ENCODE measurements at places on chromosomes 3 and 15.

DNA sequence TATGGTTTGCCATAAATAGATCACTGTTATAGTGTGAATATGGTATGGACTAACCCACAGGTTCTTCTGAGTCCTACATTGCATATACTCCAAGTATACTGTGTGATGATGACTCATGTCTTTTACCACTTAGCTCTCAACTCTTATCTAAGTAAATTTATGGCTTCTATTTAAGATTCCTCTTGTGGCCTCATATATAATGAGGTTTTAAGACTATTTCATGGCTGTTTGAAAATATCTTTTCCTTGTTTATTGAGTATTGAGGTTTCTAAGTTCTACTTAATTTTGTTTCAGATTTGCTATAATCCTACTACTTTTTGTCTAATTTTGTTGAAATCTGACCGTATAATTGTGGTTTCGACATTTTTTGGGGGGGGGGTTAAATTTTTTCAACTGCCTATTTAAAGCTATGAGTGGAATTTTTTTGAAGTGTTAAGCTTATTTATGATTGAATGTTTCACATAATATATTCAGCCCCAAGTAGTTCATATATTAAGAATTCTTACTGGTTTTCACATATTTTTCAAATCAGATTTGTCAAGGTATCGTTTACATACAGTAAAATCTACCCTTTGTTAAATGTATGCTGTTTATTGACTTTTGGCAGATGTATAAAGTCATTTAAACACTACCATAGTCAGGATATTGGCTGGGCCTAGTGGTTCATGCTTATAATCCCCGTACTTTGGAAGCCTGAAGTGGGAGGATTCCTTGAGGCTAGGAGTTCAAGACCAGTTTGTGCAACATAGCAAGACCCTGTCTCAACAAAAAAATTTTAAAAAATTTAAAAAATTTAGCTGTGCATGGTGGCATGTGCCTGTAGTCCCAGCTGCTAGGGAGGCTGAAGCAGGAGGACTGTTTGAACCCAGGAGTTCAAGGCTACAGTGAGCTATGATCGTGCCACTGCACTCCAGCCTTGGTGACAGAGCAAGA is 11.7 kb downstream of the SLC25A36 start:
- DNase-seq, result no peak

DNA sequence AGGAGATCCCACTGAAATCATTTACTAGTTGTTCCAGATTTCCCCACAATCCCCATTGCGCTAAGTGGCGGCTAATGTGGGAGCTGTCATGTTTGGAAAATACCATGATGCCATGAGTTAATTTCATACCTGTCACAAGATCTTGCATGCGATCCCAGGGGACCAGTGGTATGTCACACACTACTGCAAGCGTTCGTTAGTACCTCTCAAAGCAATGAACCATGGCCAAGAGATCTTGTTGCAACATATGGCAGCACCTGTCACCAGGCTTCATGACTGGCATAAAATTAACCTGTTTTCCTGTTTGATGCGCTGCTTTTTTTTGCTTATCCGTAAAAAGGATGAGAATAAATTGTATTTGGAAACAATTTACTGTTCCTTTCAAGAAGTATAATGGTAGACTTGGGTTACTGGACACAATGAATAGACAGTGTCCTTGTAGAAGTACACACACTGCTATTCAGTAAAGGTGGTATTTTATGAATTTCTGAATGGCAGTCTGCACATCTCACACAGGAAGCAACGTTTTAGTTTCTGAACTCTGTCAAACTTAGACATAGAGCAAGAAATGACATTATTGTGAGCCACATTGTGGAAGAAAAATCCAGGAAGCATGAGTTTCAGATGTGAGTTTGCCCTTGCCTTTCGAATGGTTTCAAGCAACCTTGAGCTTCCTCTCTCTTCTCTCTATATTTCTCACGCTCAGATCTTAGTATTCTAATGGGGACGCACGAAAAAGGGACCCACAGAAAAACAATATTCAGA is 81.9 kb downstream of the CHL1 start:
- DNase-seq, result no peak

DNA sequence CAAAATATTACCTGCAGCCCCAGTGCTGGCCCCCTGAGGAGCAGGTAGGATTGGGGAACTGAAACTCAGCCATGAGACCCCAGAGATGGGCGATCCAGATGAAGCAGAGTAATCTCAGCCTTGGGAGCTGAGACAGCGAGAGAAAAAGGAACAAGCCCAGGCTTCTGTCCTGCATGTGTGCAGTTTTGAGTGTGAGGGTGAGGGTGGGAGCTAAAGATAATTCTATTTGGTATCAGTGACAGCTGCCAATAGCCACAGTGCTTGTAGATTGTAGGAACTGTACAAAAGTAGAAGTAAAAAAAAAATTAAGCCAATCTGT is 5.9 kb downstream of the ATP8B4 start:
- DNase-seq, result no peak

DNA sequence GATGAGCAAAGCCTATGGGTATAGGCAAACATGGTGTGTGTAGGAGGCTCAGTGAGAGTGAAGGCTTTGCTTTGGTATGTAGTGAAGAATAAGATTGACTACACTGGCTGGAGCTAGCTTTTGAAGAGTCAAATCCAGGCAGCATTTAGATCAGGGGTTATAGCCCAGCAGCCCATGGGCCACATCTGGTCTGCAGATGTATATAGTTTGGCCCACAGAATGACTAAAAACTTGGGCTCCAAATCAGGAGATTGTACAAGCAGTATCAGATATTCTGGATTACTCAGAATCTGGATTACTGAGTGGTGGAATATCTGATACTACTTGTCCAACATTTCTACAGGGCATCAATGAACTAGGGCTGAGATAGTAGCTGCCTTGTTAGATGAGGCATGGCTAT is 92.9 kb upstream of the FGF7 start:
- no peak for DNase-seq

DNA sequence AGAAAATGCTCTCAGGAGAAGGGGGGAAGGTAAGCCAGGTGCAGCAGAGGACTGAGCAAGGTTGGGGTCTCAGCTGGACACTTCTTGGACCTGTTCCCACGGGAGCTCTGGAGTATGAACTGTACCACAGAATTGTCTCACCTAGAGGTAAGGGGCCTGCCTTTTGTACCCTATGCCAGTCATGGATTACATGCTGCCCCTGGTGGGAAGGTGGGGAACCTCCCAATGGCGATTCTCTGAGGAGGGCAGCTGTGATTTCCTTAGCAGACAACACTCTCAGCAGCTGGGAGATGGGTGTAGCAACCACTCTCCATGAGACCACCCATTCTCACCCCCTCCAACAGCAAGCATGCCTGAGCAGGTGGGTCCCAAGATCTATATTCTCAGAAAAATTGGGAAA is 329.4 kb upstream of the CTNNB1 start:
- peak; percentile 50 for DNase-seq

DNA sequence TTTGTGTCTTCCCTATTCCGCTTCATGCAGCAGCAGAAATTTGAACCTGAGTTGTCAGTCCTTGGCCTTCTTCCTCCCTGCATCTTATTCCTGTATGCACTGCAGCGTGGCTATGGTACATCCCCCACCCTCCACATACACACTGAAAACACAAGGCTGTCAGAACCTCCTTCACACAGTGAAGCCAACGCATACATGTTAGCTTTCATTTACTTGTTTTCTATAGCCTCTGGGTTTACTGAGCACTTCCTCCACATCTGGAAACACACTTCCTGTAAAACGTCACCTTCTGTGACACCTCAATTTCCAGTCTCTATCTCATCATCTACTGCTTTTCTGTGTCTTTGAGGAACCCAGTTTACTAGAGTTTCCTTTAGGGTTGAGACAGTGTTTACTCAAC is 47.0 kb downstream of the SUSD5 start:
- DNase-seq, result no peak

DNA sequence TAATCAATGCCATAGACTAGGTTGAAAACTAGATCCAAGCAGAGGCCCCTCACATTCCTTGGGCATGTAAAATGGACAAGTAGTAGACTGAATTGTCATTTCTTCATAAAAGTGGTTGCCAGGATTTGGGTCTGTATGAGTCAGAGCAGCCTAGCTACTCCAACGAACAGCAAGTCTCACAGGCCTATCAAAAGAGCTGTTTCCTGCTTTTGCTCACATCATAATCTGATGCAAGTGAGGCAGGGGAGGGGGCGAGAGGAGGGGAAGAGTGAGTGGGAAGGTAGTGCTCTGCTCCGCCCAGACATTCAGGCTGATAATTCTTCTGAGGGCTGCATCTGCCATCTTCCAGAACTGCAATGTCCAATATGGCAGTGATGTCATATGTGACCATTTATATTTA is 228.9 kb upstream of the PRICKLE2 start:
- DNase-seq, result no peak

DNA sequence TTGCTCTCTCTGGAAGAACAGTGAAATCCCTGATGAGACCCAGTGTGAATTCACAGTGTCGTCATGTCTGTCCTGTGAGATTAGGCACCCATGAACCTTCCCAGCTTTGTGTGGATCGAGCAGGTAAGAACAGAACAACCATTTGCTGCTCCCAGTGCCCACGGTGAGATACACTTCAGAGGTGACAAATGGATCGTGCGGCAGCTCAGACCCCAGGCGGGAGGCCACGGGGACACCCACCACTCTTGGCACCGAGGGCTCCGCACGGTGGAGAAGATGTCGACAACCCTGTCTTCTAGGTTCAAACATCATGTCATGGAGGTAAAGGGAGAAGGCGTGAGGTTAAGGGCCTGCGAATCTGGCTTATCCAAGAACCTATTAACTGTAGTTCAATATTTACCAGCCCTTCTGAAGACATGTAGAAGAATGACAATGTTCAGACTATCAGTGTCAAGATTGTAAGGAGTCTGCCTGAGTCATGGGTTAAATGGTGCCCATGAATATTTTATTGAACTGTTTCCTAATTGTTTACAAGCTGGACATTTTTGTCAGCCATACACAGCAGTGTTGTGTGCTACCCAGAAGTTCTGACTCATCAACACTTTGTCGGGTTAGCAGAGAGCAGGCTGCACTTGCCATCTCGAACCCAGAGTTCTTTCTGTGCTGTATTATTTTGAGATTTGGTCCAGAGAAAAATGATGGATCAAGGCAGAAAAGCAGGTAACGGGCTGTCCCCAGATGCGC is 15.5 kb upstream of the PCSK6 start:
- no peak for DNase-seq

DNA sequence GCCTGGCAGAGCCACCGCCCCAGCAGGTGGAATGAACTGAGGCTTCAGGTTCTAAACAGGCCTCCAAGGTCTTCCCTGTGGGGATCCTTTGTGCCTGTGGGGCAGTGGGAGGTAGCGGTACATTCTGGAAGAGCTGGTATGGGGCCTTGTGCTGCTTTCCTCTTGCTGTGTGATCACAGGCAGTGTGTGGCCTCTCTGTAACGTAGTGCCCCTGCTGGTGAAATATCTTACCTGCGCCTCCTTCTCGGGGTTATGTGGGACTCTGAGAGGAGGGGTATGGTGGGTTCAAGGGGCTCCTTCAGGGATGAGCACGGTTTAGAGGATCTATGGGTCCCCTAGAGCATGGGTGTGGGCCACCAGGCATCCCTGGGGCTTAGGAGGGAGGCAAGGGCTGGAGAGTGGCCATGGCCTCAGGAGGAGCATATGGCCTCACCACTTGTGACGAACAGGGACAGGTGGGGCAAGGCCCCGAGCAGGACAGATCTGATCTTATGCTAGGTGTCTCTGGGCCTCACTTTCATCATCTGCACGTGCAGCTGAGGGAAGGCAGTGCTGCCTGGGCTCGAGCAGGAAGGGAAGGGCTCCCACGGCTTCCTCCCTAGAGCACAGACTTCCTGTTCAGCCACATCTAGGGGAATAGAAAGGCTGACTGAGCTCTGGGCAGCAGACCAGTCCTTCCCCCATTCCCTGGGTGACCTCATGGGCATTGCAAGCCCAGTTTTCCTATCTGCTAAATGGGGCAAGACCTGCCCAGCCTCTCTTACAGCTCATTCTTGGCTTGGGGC is 1.9 kb upstream of the ALS2CL start:
- peak; percentile 84 for DNase-seq

- no peak for DNase-seq
These were observed 143.2 kb upstream of the PLXND1 start for GRCh38 chr3:129749692-129750091.

DNA sequence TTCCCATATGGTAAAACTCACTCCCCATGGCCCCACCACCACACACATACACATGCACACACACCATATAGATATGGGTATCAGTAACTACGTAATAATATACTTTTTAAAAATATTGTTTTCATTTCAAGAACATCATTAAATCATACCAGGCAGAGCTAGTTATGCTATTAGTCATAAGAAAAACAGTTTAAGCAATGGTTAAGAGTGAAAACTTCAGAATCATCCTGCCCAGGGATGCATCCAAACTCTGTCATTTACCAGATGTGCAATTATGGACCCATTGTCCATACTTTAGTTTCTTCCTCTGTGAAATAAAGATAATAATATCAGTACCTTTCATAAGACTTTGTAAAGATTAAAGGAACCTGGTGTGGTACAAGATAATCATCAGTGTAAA is 608.3 kb downstream of the RBMS3 start:
- DNase-seq, result no peak

GRCh38 chr3:9681723-9682081 is 21.9 kb upstream of the CPNE9 start:
- DNase-seq, result no peak

DNA sequence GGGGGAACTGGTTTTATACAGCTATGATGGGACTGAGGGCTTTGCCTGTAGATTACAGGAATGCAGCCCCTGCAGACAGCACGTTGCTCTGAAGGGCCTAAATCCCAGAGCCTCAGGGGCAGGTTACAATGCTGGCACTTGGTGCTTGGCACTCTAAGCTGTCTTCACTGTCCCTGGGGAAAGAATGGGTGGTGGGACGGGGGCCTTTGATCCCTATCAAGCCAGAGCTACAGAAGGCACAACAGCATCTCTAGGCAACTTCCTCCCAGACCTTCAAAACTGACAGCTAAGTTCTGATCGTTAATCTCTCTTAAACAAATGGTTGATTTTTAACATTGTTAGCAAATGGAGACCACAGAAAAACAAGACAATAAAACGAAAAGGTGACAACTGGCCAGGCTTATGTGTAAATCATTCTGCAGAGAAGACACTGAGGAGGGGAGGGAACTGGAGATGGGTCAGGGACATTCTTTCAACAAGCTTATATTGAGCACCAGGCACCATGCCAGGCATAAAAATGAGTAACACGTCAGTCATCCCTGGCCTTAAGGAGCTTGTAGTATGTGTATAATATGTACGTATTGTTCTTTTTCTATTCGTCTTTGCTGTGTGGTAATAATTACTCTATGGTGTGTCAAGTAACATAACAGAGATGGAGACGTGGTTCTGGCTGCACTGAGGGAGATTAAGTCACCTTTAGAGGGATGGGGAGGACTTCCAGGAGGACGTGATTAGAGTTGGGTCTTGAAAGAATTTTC is 49.1 kb downstream of the CA12 start:
- no peak for DNase-seq

- DNase-seq, result no peak
These were observed 15.8 kb upstream of the KCNMB2 start for GRCh38 chr3:178520451-178520850.

- no peak for DNase-seq
These were observed 160.8 kb upstream of the TLE3 start for GRCh38 chr15:70258369-70259027.

GRCh38 chr3:192284443-192285072 is 442.8 kb downstream of the FGF12 start:
- no peak for DNase-seq

- no peak for DNase-seq
These were observed 82.7 kb upstream of the SELENOK start for GRCh38 chr3:53974324-53974723.

- DNase-seq, result no peak
These were observed 98.0 kb downstream of the KCNAB1 start for GRCh38 chr3:156218353-156218744.

Measured in H9 (cell line).